ENCODE measurements at places on chromosomes 4 and X.

DNA sequence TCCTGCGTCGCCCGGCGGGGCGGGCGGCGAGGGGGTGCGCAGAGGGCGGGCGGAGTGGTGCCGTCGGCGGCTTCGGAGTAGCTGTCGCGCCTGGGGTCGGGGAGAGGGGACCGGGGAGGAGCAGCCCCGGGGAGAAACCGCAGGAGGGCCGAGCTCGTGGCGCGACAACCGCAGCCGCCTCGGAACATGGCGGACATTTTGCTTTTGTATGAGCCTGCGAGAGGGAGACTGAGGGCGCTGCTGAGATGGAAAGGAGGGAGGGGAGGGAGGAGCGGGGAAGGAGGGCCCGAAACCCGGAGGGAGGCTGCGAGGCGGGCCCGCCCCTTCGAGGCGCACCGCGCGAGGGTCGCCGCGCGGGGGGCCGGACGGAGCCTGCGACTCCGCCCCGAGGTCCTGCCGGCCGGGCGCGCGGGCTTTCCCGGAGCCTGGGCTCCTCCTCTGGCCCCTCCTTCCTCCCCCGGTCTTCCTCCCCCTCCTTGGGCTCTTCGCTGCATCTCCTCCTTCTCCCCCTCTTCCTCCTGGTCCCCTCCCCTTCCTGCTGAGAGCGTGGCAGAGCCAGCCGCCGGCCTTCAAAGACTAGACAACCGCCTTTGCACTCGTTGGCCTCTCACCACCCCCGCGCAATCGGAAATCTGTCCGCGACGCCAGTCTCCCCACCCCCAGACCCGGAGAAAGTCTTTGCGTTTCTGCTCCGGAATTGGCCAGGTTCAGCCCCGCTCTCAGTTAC, 1.1 kb downstream of the INTS6L start:
- peak; percentile 85 for DNase-seq

- no peak for DNase-seq
Observed at GRCh38 chr4:107896158-107896645, 35.1 kb upstream of the CYP2U1 start.

DNA sequence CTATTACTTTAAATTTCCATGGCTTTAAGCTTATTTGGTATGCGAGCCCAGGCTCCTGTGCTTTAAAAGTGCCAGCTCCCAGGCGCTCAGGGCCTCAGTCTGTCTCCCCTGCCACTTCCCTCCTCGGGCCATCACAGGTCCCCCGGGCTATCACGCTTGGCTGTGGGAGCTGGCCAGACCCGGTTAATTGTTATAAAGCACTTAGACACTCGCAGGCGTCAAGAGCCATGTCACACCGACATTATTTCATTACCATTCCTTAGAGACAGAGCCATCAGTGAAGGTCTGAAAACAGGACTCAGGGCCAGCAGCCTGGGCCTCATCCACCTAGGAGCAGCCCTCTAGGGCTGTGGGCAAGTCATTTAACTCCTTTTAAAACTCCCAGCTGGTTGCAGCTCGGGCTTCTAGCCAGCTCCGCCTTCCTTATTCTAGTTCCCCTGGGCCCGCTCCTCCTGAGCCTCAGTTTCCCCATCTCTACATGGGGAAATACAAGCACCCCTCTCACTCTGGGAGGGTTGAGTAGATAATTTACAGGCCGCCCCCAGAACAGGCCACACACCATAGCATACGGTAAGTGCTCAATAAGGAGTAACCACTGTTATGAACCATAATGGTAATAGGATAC, 99.0 kb downstream of the HMX1 start:
- peak; percentile 30 for DNase-seq

DNA sequence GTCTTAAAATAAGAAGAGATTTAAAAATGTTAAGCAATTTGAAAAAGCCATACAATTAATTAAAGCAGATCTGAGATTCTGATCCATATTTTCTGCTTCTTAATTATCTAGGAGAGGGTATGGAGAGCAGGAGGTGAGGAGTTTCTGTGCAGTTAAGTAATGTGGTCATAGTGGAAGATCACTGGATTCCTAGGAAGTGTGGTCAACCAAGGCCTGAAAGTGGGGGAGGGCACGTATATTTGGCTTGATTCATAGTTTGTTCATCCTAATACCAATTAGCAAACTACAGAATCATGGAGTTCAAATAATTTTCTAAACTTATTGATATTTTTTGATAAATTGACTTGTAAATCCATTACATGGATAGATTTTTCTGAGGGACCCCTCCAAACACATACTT, 768.3 kb downstream of the RAPGEF2 start:
- no peak for DNase-seq

- DNase-seq: no peak
Observed at GRCh38 chr4:108060686-108061321, 71.1 kb downstream of the HADH start.

Measured in suprapubic skin (tissue), 4 donors.